ENCODE measurements at places on chromosomes 13 and 19. TPM values are rescaled to one million over a fixed set of nuclear protein-coding genes. Genes with fewer than 3 reads are reported as not detected.

The CGB2 gene
- polyA plus RNA-seq: not detected

The SLC7A10 gene
- polyA plus RNA-seq: not detected

The KRTDAP gene
- polyA plus RNA-seq: not detected

The RGS9BP gene
- 0.18 TPM for polyA plus RNA-seq

The ZNF490 gene
- not detected for polyA plus RNA-seq

The CAPN12 gene
- 16.3 TPM for polyA plus RNA-seq

GRCh38 chr19:6235031-6235951, 44.5 kb downstream of the MLLT1 start:
- no peaks in the 10 kb centered on the region for H3K27me3 ChIP-seq
- peaks cover 2% of the 10 kb centered on the region for H3K36me3 ChIP-seq
- H3K4me1 ChIP-seq: peaks cover 93% of the 10 kb centered on the region

GRCh38 chr13:102276404-102276803, 125.4 kb downstream of the FGF14 start:
- H3K27me3 ChIP-seq: no peaks in the 10 kb centered on the region
- DNase-seq: peak; percentile 9

DNA sequence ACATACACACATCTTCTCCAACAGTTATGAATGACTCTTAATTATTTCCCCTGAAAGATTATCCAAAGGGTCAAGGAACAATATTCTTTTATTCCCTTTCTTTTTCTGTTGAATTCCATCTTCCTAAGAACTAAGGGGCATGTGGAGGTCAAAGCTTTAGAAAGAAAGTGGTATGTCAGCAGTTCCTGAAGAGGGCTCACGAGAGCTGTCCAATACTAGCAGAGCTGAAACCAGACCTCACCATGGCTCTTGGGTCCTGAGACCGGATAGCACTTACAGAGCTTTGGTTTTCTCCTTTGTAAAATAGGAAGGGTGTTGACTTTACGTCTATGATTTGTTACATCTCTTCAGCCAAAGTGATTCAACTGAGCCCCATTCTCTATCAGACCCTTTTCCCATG, 109.8 kb upstream of the FREM2 start:
- no peak overlapping the region for H3K4me3 ChIP-seq
- no peak overlapping the region for H3K27ac ChIP-seq
- H3K36me3 ChIP-seq: no peaks in the 10 kb centered on the region
- H3K4me1 ChIP-seq: no peaks in the 10 kb centered on the region

DNA sequence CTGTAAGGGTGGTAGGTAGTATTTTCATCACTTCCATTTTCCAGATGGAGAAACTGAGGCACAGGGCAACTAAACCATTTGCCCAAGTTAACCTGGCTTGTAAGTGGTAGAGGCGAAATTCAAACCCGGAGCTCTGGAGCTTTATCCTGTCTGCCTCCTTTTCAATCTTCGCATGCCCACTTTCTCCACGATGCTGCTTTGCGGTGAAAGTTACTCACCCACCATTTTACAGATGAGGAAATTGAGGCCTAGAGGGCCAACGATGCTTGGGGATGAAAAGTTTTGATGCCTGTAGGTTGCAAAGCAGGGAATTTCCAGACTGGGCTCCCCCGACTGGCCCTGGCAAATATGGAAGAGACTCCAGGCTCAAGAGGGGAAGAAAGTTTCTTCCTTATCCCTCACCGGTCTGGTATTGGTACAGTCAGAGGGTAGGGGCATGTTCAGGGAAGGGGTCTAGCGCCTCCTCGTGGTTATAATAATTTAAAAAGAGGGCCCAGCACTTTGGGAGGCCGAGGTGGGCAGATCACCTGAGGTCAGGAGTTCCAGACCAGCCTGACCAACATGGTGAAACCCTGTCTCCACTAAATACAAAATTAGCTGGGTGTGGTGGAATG, 1.9 kb upstream of the SH2D3A start:
- H3K27ac ChIP-seq: no peak overlapping the region
- peak; percentile 49 for DNase-seq
- no peaks in the 10 kb centered on the region for H3K36me3 ChIP-seq
- H3K4me3 ChIP-seq: no peak overlapping the region

DNA sequence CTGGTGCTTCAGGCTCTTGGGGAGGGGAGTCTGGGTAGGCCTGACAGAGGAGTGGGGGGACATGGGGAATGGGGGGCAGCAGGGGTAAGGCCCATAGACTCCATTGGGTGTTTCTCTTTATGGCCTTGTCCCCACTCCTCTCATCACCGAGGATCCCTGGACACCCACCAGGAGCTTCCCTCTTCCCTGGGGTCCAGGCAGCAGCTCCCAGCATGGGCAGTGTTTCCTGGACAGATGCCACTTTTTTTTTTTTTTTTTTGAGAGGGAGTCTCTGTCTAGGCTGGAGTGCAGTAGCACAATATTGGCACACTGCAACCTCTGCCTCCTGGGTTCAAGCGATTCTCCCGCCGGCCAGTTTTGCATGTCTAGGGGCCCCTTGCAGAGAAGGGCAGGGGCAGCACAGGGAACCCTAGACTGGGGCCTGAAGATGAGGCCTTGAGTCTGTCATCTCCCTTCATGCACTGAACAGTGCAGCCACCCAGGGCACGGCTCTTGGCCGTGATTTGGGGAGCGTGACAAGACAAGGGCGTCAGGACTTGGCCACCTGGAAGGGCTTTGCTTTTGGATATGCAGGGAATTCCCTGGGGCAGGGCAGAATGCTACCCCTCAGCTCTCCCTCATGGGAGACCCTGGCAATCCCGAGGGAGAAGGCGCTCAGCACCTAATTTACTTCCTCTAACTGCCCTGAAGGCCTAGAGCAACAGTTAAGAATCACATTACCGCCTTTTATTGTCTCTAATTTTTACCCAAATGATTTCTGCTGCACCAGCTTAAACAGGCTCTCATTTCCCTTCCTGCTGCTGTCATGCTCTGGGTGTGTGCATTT, 213.9 kb upstream of the ZNF536 start:
- H3K27ac ChIP-seq: no peak overlapping the region
- no peaks in the 10 kb centered on the region for H3K4me1 ChIP-seq
- DNase-seq: no peak
- H3K27me3 ChIP-seq: peaks cover 36% of the 10 kb centered on the region

- no peaks in the 10 kb centered on the region for H3K36me3 ChIP-seq
- no peaks in the 10 kb centered on the region for H3K4me1 ChIP-seq
- no peak overlapping the region for H3K4me3 ChIP-seq
- H3K27me3 ChIP-seq: no peaks in the 10 kb centered on the region
Measured at GRCh38 chr13:91710733-91711132, 312.3 kb downstream of the GPC5 start.

DNA sequence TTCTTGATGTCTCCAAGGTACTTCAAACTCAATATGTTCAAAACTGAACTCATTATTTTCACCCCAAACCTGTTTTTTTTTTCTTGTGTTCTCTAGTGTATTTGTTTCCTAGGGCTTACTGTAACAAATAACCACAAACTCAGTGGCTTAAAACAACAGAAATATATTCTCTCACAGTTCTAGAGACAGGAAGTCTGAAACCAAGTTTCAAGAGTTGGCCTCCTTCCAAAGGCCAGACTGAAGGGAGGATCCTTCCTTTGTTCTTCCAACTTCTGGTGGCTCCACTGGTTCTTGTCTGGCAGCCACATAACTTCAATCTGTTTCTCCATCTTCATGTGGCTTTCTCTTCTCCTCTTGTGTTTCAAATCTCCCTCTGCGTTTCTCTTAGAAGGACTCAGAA, 62.0 kb upstream of the PDCD5 start:
- no peak overlapping the region for H3K4me3 ChIP-seq
- no peak overlapping the region for H3K27ac ChIP-seq

GRCh38 chr19:1920644-1921043, 15.4 kb downstream of the ADAT3 start:
- DNase-seq: no peak
- no peak overlapping the region for H3K27ac ChIP-seq
- H3K4me3 ChIP-seq: no peak overlapping the region
- no peaks in the 10 kb centered on the region for H3K27me3 ChIP-seq
- peaks cover 82% of the 10 kb centered on the region for H3K36me3 ChIP-seq

- H3K27ac ChIP-seq: peak overlapping the region; percentile 86
- peaks cover 56% of the 10 kb centered on the region for H3K4me1 ChIP-seq
- H3K4me3 ChIP-seq: no peak overlapping the region
- peaks cover 76% of the 10 kb centered on the region for H3K36me3 ChIP-seq
Measured at GRCh38 chr19:33805840-33806433, 9.3 kb downstream of the KCTD15 start.

DNA sequence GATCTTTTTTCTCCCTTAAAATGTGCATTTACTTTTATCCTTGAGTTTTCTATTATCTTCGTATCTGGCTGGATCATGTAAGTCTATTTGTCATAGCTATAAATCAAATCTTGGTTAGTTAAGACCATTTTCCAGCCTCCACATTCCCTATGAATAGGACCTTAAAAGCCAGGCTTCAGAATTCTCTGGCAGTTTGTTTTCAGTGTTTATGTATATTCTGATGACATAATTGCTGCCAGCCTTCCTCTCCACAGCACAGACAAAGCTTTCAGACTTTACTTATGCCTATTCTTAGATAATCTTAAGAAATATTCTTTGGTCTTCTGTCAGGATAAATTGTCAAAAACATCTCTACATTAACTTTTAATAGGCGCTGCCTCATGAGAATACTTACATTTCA, 870.8 kb upstream of the SPRY2 start:
- H3K27me3 ChIP-seq: no peaks in the 10 kb centered on the region
- DNase-seq: no peak
- H3K4me3 ChIP-seq: no peak overlapping the region
- H3K36me3 ChIP-seq: no peaks in the 10 kb centered on the region

GRCh38 chr13:75372923-75373841, 108.8 kb downstream of the TBC1D4 start:
- peak overlapping the region; percentile 5 for H3K27ac ChIP-seq
- H3K4me3 ChIP-seq: no peak overlapping the region
- H3K27me3 ChIP-seq: no peaks in the 10 kb centered on the region
- no peaks in the 10 kb centered on the region for H3K36me3 ChIP-seq
- DNase-seq: no peak

DNA sequence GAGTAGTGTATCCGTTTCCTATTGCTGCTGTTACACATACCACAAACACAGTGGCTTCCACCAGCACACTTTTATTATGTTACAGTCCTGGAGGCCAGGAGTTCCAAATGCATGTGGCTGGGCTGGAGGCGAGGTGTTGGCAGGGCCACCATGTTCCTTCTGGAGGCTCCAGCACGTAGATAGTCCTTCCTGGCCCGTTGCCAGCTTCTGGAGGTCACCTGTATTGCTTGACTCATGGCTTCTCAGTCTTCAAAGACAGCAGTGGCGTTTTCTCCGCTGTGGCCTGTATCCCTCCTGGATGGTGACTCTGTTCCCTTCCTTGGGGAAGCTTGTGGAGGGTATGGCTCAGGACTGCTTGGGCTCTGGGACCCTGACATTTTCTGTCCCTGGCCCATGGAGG, 15.2 kb downstream of the ZNF473 start:
- no peaks in the 10 kb centered on the region for H3K27me3 ChIP-seq
- DNase-seq: peak; percentile 30
- H3K4me3 ChIP-seq: no peak overlapping the region
- no peak overlapping the region for H3K27ac ChIP-seq
- H3K36me3 ChIP-seq: peaks cover 100% of the 10 kb centered on the region
- H3K4me1 ChIP-seq: no peaks in the 10 kb centered on the region

GRCh38 chr13:41460074-41460465, 2.7 kb downstream of the RGCC start:
- no peaks in the 10 kb centered on the region for H3K36me3 ChIP-seq
- no peak for DNase-seq
- peaks cover 71% of the 10 kb centered on the region for H3K27me3 ChIP-seq

- peaks cover 87% of the 10 kb centered on the region for H3K27me3 ChIP-seq
- peak within 1 kb of the TSS; percentile 25 for H3K4me3 ChIP-seq
- peak; percentile 21 for DNase-seq
Measured at GRCh38 chr19:6590827-6591319, at the start of gene CD70. Gene CD70, minus strand, starts transcription at chr19:6591150. Its CDS starts 148 bp downstream, at chr19:6591002.

DNA sequence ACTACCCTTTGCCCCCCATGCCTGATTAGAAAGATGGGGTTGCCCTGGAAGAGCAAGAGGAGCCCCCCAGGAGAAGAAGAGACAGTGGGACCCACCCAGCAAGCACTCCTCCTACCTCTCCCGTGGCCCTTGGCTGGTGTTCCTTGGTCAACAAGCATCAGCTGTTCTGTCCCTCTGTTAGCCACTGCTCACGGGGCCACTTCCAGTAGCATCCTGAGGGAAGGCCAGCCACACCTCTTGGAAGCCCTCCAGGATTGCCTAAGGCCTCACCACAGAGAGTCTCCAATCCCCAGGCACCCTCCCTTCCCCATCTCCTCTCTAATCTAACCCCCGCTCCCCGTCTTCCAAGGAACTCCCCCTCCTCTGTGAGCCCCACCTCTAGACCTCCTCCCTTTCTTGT, 15.1 kb upstream of the DPP9 start:
- no peak for DNase-seq
- no peak overlapping the region for H3K27ac ChIP-seq
- no peak overlapping the region for H3K4me3 ChIP-seq
- H3K27me3 ChIP-seq: peaks cover 6% of the 10 kb centered on the region

GRCh38 chr13:51534041-51534817, 50.0 kb upstream of the WDFY2 start:
- no peaks in the 10 kb centered on the region for H3K36me3 ChIP-seq
- no peak overlapping the region for H3K27ac ChIP-seq
- H3K4me3 ChIP-seq: no peak overlapping the region
- H3K27me3 ChIP-seq: no peaks in the 10 kb centered on the region

DNA sequence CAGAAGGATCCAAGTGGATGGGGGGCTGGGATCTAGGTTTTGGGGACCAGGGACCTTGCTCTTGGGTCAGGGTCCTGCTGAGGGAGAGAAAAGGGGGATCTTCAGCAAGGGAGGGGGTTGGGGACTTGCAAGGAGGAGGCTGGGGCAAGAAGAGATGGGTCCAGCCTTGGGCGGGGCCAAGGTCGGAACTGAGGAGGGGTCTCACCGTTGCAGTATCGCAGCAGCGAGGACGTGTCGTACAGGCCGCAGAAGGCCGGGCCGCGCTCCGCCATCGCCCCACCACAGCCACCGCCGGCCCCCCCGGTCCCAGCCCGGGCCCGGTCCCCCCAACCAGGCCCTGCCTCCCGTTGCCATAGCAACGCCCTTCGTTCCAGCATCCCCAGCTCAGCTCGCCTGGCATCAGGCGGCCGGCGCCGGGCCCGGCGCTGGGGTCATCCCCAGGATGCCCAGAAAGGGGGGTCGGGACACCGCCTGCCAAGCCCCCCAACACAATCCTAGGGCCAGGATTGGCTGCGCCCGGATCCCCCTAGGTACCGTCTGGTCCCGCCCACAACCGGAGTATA, 6.0 kb upstream of the EML2 start:
- H3K27me3 ChIP-seq: peaks cover 46% of the 10 kb centered on the region
- no peak for DNase-seq
- peaks cover 49% of the 10 kb centered on the region for H3K4me1 ChIP-seq
- peak overlapping the region; percentile 44 for H3K4me3 ChIP-seq

GRCh38 chr13:93320942-93321341, 94.3 kb downstream of the GPC6 start:
- H3K4me3 ChIP-seq: no peak overlapping the region
- no peak overlapping the region for H3K27ac ChIP-seq
- no peaks in the 10 kb centered on the region for H3K27me3 ChIP-seq
- no peaks in the 10 kb centered on the region for H3K4me1 ChIP-seq

- no peaks in the 10 kb centered on the region for H3K4me1 ChIP-seq
- H3K27ac ChIP-seq: no peak overlapping the region
- H3K4me3 ChIP-seq: no peak overlapping the region
- H3K27me3 ChIP-seq: no peaks in the 10 kb centered on the region
- peaks cover 98% of the 10 kb centered on the region for H3K36me3 ChIP-seq
Measured at GRCh38 chr19:5215431-5215830, 125.2 kb downstream of the PTPRS start.
